Ascending aorta (tissue), 2 donors: ENCODE measurements at places on chromosomes 16 and 17. TPM values are rescaled to one million over a fixed set of nuclear protein-coding genes. Genes with fewer than 3 reads are reported as not detected.

RABEP2 gene
- 64.5 TPM for total RNA-seq

- DNase-seq: no peak
These were observed 12.4 kb downstream of the TRAF4 start for GRCh38 chr17:28756049-28756804.

DNA sequence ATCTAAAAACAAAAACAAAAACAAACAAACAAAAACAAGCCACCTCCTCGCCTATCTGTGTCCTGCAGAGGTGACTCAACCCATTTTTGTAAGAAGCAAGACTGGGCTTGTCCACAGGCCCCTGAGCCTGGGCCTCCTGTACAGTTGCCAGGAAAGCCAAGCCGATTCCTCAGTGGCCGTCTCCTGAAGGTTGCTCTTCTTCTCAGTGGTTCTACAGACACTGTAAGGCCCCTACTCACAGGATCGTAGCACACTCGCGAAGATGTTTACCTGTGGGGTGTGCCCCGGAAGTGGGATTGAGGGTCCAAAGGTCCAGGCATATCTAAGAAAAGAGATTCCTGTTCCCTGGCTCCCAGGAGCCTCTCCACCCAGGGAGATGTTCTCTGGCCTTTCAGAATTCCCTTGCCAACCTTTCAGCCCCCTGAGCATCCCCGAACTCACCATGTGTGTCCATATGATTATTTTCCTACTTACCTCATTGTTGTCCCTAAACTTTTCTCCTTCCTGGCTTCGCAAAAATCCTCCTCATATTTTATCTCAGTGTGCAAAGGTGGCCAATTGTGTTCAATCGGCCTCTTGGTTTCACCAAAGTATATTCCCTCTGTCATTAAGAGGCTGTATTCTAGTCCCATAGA is 7.5 kb upstream of the CES3 start:
- no peak for DNase-seq

DNA sequence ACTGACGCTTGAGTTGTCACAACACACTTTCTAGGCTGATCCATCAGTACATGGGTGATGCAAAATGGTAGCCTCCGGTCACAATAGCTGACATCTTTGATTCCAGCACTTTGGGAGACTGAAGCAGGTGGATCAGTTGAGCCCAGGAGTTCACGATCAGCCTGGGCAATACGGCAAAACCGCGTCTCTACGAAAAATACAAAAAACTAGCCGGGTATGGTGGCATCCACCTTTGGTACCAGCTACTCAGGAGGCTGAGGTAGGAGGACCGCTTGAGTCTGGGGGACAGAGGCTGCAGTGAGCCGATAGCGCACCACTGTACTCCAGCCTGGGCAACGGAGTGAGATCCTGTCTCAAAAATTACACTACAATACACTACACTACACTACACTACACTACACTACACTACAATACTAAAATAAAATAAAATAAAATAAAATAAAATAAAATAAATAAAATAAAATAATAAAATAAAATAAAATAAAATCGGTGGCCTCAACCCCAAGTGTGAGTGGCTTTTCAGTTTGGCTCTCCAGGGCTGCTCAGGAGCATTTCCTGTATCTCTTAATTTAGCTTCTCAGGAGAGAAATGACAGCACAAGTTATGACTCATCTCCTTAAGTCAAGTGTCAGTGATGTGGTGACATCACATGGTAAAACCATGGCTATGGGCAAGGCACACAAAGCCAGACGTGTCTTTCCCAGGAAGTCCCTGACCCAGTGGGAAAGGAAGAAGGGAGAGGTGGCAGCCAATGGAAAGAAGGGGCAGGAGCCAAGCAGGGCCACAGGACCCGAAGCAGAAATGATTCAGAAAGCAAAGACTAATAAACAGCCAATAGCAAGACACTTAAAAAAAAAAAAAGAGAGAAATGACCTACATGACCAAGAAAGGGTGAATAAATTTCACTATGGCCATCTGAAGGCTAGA is 75.3 kb upstream of the TBC1D3K start:
- no peak for DNase-seq
